ENCODE measurements at places on chromosomes 2 and 18. TPM values are rescaled to one million over a fixed set of nuclear protein-coding genes. Genes with fewer than 3 reads are reported as not detected.

RASGRP3 gene
- not detected for total RNA-seq

TGFA gene
- 15.3 TPM for total RNA-seq

- H3K4me1 ChIP-seq, result no peaks in the 10 kb centered on the region
- no peak overlapping the region for H3K4me3 ChIP-seq
- H3K27me3 ChIP-seq, result no peaks in the 10 kb centered on the region
Observed at GRCh38 chr2:97845818-97846217, 132.4 kb downstream of the ZAP70 start.

DNA sequence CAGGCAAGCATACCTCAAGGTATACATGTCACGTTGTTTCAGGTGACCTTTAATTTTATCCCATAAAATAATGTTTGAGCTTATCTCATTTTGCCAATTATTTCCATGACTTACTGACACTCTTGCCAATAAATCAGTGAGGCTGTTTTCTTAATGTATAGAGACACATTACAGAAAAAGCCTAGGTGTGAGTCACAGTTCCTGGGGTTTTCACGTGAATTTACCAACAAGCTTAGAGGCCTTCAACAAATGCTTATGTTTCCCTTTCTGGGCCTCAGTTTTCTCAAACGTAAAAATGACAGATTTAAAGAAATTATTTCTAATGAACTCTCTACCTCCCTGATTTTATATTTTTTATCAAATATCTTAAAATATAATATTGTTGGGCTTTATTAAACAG lies 517.5 kb upstream of the SPHKAP start:
- no peaks in the 10 kb centered on the region for H3K36me3 ChIP-seq
- H3K4me1 ChIP-seq, result no peaks in the 10 kb centered on the region
- no peak overlapping the region for H3K4me3 ChIP-seq
- H3K27me3 ChIP-seq, result no peaks in the 10 kb centered on the region
- H3K27ac ChIP-seq, result no peak overlapping the region
- no peak for DNase-seq

- no peak overlapping the region for H3K27ac ChIP-seq
- peaks cover 46% of the 10 kb centered on the region for H3K4me1 ChIP-seq
- peaks cover 36% of the 10 kb centered on the region for H3K27me3 ChIP-seq
Observed at GRCh38 chr2:128374711-128375413, 56.2 kb upstream of the HS6ST1 start.

- H3K4me1 ChIP-seq, result no peaks in the 10 kb centered on the region
- H3K27me3 ChIP-seq, result no peaks in the 10 kb centered on the region
- H3K4me3 ChIP-seq, result no peak overlapping the region
- DNase-seq, result no peak
- H3K36me3 ChIP-seq, result no peaks in the 10 kb centered on the region
- H3K27ac ChIP-seq, result no peak overlapping the region
Observed at GRCh38 chr2:59589881-59590280, 963.6 kb downstream of the BCL11A start.

DNA sequence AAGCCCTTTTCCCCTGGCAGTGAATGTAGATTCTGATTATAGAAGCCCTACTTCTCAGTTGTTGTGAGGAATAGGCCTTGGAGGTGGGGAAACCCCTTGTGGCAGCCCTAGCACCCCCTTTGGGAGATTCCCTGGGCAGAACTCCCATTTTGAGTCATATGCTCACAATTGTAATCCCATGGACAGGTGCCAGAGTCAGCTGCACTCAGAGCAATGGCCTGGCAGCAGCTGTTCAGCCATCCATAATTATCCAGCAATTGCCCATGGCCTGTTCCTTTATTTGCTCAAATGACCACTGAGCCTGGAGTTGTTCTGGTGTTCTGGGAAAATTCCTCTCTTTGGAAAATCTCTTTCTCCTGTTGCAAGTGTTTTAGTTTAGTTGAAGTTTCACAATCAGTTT lies 71.7 kb downstream of the PTRHD1 start:
- no peak overlapping the region for H3K4me3 ChIP-seq
- DNase-seq, result no peak
- H3K27ac ChIP-seq, result no peak overlapping the region
- no peaks in the 10 kb centered on the region for H3K27me3 ChIP-seq
- no peaks in the 10 kb centered on the region for H3K36me3 ChIP-seq

DNA sequence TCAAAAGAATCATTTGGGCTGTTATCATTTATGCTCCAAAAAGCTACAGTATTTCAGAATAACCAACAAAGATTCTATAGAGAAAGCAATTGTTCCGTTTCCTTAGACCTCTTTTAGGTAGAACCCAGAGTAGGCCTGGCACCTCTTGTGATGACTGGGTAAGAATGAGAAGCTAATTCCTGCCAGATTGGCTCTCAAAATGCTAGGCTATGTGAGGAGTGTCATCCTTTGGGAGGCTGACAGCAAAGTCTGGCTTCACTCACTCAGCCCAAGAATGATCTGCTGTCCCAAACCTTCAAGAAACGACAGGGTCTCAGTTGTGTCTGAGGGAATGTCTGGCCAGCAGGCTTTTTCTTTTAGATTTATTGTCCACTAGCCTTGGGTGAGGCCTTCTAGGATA lies 4.5 kb downstream of the CERS6 start:
- H3K4me3 ChIP-seq, result no peak overlapping the region
- peaks cover 50% of the 10 kb centered on the region for H3K4me1 ChIP-seq
- H3K36me3 ChIP-seq, result no peaks in the 10 kb centered on the region
- no peaks in the 10 kb centered on the region for H3K27me3 ChIP-seq
- H3K27ac ChIP-seq, result no peak overlapping the region
- DNase-seq, result no peak

GRCh38 chr2:112164876-112165275 lies 26.7 kb downstream of the FBLN7 start:
- peaks cover 37% of the 10 kb centered on the region for H3K4me1 ChIP-seq
- no peak for DNase-seq
- no peak overlapping the region for H3K4me3 ChIP-seq
- H3K36me3 ChIP-seq, result no peaks in the 10 kb centered on the region

GRCh38 chr2:57313678-57314077 lies 732.9 kb upstream of the VRK2 start:
- H3K27ac ChIP-seq, result no peak overlapping the region
- no peaks in the 10 kb centered on the region for H3K27me3 ChIP-seq
- peak; percentile 1 for DNase-seq
- no peaks in the 10 kb centered on the region for H3K4me1 ChIP-seq
- no peak overlapping the region for H3K4me3 ChIP-seq

- no peak overlapping the region for H3K27ac ChIP-seq
- no peak for DNase-seq
- H3K36me3 ChIP-seq, result no peaks in the 10 kb centered on the region
- H3K4me3 ChIP-seq, result no peak overlapping the region
- H3K27me3 ChIP-seq, result no peaks in the 10 kb centered on the region
Observed at GRCh38 chr2:169172151-169172735, 102.9 kb downstream of the DHRS9 start.
